Stimulated activated CD4-positive, alpha-beta T cell treated with anti-CD3 and anti-CD28 coated beads, Interleukin-1b, Interleukin-23, amount 100 ng/mL, for 48 hours (primary cell): ENCODE measurements at places on chromosomes 16 and 17.

DNA sequence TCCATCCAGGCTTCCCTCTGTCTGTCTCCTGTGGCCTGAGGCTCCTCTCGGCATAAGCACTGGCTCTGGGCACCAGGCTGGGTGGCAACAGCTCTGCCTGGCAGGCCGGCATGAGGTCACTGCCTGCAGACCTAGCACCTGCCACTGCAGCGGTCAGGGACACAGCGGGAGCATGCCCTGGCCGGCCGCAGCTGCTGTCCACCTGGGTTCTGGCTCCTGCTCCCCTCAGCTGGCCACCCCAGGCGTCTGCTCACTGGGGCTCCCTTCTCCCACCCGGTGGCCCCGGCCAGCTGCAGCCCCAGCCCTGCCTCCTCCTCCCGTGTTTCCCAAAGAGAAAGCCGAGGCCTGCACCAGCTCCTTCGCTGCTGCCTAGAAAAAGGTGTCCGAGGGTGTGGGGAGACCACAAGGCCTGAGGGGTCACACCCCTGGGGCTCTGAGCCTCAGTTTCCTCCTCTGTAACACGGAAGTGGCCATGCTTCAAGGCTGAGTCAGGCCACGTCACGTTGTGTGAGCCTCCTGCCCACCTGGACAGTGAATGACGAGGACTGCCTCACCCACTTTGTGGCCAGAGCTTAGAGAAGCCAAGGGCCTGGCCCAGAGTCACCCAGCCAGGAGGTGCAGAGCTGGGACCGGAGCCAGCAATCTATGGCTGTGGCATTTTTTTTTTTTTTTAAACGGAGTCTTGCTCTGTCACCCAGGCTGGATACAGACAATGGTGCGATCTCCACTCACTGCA lies 6.7 kb downstream of the NTHL1 start:
- DNase-seq, result no peak

DNA sequence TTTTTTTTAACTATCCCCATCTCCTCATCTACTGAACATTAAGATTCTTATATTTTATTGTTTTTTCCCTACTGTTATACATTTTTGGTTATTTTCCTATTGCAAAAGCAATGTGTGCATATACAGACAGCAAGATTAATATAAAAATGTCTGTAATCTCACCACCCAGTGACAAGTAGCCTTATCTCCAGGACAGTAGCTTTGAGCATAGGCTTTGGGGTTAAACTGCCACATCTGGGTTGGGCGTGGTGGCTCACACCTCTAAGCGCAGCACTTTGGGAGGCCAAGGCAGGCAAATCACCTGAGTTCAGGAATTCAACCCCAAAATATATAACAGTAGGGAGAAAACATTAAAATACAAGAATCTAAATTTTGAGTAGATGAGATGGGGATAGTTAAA lies 27.4 kb upstream of the SSTR2 start:
- DNase-seq, result no peak

DNA sequence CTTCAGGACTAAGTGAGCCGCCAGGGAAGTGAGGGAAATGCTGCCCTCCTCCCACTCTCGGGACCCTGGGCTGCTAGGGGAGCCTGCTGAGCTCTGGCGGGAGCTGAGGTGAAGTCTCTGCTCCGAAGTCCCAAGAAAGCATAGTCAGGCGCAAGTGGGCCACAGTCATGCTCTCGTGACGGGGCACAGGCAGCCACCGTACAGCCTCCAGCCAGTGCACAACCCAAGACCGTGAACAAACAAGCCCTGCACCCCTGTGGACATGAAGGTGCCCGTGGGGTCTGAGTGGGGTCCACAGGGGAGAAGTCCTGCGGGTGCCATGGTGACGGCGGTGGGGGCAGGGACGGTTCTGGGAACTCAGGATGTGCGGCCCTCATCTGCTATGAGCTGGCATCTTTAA lies 24.7 kb downstream of the ZNF276 start:
- DNase-seq, result no peak

DNA sequence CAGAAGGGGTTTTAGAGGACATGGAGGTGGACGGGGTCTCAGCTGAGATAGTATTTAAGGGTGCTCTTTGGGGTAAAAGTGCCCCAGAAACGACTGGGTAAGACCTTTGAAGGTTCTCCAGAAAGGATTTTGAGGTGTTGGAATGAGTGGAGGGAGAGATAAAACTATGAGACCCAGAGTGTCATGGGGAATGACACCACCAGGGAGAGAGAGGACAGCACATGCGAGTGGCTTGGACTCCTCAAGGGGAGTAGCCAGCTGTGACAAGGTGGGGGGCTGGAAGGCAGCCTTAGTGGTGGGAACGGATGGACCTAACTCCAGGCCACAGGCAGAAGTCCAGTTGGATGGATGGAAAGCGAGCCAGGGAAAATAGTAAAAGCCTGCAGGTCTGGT lies 19.2 kb upstream of the PITPNM3 start:
- DNase-seq, result no peak

DNA sequence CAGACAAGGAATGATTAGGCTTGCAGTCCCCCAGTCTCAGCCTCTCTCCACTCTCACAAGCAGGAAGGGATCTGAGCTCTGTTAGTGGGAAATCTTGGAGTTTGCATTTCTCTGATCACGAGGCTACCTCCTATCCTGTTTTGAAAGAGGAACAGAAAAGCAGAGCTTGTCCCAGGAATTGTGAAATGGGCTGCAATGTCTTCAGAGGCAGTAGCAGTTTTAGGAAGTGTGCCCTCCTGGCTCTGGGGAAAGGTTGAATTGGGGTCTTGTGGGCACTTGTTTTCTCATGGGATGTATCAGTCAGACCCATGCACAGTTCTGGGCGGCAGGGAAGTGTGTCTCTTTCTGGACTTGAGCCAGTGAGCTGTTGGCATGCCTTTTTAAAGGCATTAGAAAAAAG lies 22.8 kb downstream of the NUP85 start:
- no peak for DNase-seq

DNA sequence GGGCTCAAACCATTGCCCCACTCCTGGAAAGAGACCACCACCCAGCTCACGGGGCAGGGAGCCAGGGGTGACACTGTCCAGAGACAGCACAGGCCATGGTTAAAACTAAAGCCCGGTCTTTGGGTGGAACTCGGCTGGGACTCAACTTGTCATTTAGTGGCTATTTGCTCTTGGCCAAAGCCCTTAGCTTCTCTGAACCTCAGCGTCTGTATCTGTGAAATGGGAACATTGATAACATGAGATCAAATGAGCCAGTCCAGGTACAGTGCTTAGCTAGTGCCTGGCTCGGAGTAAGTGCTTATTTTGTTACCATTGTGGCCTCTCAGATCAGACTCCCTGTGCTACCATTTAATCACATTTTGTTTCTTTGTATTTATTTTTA lies 48.5 kb downstream of the RTN4RL1 start:
- no peak for DNase-seq

- DNase-seq, result no peak
Measured at GRCh38 chr17:74712756-74713155, at the start of gene CD300LF. CD300LF (minus strand) TSS chr17:74712923; CDS start chr17:74712866, 57 bp downstream.

- no peak for DNase-seq
Measured at GRCh38 chr17:77821114-77821513, 137.4 kb upstream of the TNRC6C start.
